ENCODE measurements at places on chromosomes 7 and 10. TPM values are rescaled to one million over a fixed set of nuclear protein-coding genes. Genes with fewer than 3 reads are reported as not detected.

Gene FAM25G
- total RNA-seq, result not detected

Gene TLX1
- total RNA-seq, result not detected

Gene ACSL5
- 0.79 TPM for total RNA-seq

Gene UPK3BL2
- total RNA-seq, result 3.3 TPM

Gene CREB5
- total RNA-seq, result 25.4 TPM

Gene C10orf67
- total RNA-seq, result 0.46 TPM

Gene CHN2
- 3.6 TPM for total RNA-seq

Gene CPXM2
- total RNA-seq, result 5.5 TPM

Gene PRR15
- total RNA-seq, result 7.2 TPM

Gene CUZD1
- 0.17 TPM for total RNA-seq

Gene HTR7
- total RNA-seq, result 0.89 TPM

Gene ARHGAP22
- total RNA-seq, result 6.2 TPM

Gene EPO
- total RNA-seq, result not detected

Gene GBX1
- not detected for total RNA-seq

Gene TMEM196
- not detected for total RNA-seq

Gene AKR1C4
- not detected for total RNA-seq

Gene RET
- total RNA-seq, result 0.79 TPM

Gene AMZ1
- total RNA-seq, result 5.7 TPM

Gene LRRTM3
- 0.09 TPM for total RNA-seq

Gene SLC26A3
- not detected for total RNA-seq

Gene SYCE1
- not detected for total RNA-seq

Gene NXPH1
- total RNA-seq, result not detected

Gene LBX1
- not detected for total RNA-seq

Gene GPR26
- total RNA-seq, result 0.09 TPM

Gene TMEM178B
- total RNA-seq, result 3.9 TPM

Gene TMEM229A
- 0.09 TPM for total RNA-seq

Gene EBF3
- total RNA-seq, result 0.07 TPM

Gene SFTPD
- 0.22 TPM for total RNA-seq

Gene HOXA1
- total RNA-seq, result 0.23 TPM

Gene HKDC1
- 4.2 TPM for total RNA-seq

Gene DDX56
- 75.6 TPM for total RNA-seq

Gene CYP3A7
- not detected for total RNA-seq

Gene ASAH2B
- total RNA-seq, result 7.6 TPM

Gene PIK3CG
- 0.82 TPM for total RNA-seq

Gene NKX2-3
- total RNA-seq, result not detected

Gene VPS41
- 92.9 TPM for total RNA-seq

All from astrocyte (in vitro differentiated cells and primary cell).